Muscle of leg (tissue), 16 donors: ENCODE measurements at places on chromosomes 6 and 20.

- DNase-seq, result peak; percentile 37
Measured at GRCh38 chr6:79810871-79811270, 136.5 kb downstream of the ELOVL4 start.

- DNase-seq, result no peak
Measured at GRCh38 chr20:39876976-39877635, 811.9 kb downstream of the MAFB start.

DNA sequence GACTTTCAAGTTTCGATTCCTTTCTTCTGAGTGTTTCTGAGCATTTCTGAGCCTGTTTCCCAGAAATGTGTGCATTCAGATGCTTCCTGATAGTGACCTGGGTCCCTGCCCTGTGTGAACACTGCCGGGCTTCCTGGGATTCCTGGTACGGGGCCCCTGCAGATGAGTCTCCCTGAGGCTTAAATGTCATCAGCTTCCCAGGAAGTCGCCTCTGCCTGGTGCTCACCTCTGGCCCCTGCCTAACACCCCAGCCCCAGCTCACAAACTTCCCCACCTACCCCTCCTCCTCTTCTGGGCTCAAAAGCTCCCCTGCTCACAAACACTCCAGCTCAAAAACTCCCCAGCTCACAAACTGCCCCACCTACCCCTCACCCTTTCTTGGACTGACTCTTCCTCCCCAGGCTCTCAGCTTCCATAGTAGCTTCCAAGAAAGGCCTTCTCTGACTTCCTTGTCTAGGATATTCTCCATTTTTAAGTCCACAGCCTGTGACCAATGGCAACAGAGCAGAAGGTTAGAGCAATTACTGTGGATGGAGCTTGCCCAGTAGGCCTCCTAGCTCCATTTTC is 42.0 kb downstream of the TGM2 start:
- no peak for DNase-seq

GRCh38 chr20:47576516-47577033 is 74.9 kb downstream of the NCOA3 start:
- peak; percentile 99 for DNase-seq

GRCh38 chr6:107539409-107539808 is 49.5 kb downstream of the SOBP start:
- no peak for DNase-seq

GRCh38 chr6:99547526-99547925 is 20.9 kb downstream of the CCNC start:
- no peak for DNase-seq

- DNase-seq, result no peak
Measured at GRCh38 chr6:93745306-93745705, 325.9 kb upstream of the EPHA7 start.

DNA sequence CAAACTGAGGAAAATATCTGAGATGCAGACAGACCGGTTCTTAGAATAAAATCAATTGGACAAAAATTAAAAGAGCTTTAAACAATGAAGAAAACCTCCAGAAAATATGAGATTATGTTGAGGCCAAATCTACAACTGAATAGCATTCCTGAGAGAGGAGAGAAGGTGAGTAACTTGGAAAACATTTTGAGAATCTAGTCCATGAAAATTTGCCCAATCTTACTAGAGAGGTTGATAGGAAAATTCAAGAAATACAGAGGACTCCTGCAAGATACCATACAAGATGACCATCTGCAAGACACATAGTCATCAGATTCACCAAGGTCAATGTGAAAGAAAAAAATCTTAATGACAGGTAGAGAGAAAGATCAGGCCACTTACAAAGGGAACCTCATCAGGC is 437.7 kb upstream of the ADGRB3 start:
- no peak for DNase-seq

GRCh38 chr20:44231193-44231592 is 15.9 kb upstream of the GDAP1L1 start:
- no peak for DNase-seq

- no peak for DNase-seq
Measured at GRCh38 chr6:150184850-150185731, 42.2 kb downstream of the PPP1R14C start.

DNA sequence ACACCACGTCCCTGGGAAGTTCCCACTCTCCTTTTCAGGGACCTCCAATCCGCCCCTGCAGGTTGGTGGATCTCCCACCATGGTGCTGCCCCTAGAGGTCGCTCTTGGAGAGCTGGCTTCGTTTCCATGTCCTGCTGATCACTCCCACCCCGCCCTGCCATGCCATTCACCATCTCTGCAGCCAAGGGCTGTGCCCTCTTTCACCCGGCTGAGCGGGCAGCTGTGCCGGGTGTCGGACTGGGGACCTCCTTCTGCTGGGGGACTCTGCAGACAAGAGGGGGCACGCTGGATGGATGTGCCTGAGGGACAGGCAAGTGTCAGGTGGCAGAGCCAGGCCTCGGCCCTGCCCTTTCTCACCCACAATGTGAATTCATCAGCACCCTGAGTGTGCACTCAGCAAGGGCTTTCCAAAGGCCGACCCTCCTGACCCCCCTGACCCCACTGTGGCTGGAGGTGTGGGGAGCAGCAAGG is 347.0 kb downstream of the CDH4 start:
- DNase-seq, result no peak

DNA sequence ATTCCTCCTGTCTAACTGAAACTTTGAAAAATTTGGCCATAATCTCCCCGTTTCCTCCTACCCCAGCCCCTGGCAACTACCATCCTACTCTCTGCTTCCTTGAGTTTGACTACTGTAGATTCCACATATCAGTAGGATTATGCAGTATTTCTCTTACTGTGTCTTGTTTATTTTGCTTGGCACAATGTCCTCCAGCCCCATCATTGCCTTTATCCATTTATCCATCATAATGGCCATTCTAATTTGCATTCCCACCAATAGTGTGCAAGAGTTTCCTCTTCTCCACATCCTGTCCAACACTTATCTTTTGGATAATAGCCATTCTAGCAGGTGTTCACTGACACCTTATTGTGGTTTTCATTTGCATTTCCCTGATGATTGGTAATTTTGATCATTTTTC is 202.3 kb downstream of the THBS2 start:
- no peak for DNase-seq

- no peak for DNase-seq
Measured at GRCh38 chr6:169034516-169035167, 219.0 kb downstream of the THBS2 start.

GRCh38 chr20:12047838-12048432 is 130.2 kb downstream of the BTBD3 start:
- no peak for DNase-seq

DNA sequence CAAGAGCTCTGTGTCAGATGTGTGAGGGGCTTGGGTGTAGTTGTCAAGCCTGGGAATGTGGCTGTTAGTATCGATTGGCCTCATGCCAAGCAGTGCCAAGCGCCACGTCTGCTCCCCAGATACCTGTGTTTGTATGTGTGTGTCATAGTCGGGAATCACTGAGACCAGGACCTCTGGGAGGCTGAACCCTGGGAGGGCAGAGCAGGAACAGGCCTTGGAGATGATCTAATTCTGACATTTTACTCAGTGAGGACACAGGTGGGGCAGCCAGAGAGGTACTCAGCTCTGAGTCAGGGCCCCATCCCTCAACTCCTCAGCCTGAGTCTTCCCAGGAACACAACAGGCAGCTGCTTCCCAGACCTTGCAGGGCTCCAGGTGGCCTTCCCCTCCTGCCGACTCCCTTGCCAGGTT is 51.2 kb upstream of the FANCE start:
- no peak for DNase-seq

GRCh38 chr6:82617648-82618047 is 254.0 kb downstream of the TPBG start:
- DNase-seq, result no peak

DNA sequence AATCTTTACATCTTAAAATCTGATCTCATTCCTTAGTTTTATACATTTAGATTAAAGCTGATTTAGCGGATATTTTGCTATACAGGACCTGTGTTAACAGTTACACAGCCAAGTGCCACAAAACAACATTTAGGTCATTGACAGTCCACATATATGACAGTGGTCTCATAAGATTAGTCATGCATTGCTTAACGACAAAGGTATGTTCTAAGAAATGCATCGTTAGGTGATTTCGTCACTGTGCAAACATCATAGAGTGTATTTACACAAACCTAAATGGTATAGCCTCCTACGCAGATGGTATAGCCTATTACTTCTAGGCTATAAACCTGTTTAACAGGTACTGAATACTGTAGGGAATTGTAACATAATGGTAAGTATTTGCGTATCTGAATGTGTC is 21.6 kb downstream of the ADGRG6 start:
- no peak for DNase-seq

DNA sequence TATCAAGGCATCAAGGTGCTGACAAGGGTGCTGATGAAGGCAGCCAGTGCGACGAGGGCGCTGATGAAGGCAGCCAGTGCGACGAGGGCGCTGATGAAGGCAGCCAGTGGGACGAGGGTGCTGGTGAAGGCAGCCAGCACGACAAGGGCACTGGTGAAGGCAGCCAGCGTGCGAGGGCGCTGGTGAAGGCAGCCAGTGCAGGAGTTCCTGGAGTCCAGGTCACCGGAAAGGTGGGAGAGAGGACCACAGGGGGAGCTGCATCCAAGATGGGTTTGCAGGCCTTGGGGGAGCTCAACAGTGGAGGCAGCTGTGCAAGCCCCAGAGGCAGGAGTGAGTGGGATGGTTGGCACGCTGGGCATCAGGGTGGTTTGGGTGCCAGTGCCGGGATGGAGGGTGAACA is 176.3 kb downstream of the TBXT start:
- no peak for DNase-seq

DNA sequence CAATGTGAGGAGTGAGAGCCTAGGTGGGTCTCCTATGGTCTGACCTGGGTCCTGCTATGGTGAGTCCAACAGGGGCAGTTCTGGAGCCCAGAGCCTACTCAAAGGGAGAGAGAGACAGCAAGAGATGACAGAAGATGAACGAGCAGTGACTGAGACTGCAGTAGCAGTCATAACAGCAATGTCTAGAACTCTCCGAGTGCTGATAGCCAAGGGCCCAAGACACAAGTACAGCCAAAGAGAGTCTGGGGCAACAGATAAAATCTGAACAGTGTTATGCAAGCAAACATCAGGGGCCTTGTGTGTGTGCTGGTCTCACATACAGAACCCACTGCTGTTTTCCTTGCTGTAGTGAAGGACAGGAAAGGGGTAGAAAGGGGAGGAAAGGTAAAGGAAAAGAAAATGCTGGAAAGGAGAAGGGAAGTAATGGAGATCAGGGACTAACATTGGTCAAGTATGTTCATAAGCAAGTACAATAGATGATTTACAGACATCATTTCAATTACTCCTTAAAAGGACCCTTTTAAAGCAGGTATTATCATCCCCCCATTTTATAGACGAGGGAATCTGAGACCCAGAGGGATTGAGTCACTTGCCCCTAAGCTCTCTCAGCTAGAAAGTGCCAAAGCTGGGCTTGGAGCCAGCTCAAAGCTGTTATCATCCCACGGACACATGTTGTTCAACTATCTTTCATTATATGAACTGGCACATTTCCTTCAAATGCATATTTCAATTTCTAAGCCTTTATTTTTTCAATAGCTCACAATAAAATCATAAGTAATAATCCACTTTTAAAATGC is 182.3 kb upstream of the RAB32 start:
- DNase-seq, result peak; percentile 52

GRCh38 chr20:62549029-62549428 is 73.2 kb upstream of the GATA5 start:
- no peak for DNase-seq

- DNase-seq, result peak; percentile 56
Measured at GRCh38 chr6:11623272-11623671, 85.7 kb downstream of the TMEM170B start.

DNA sequence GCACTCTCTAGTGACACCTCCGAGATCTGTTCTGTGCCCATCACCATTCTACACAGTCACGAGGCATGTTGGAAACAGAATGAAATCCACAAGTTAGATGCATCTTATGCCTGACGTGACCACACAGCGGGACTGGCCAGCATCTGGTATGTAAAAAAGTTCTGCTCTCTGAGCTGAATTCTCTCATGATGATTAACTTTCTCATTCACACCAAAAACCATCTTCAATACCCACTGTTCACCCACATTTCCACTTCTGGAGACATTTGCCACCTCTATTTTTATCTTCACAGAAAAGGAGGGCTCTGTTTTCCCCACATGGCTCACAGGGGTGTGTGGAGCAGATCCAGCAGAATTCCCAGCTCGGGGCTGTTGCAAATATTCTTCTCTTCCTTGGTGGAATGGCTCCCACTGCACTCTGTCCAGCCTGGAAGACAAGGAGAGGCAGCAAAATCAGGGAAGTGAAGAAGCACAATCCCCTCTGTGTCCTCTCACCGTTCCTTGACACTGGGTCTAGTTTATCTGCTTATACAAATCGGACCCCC is 303.4 kb downstream of the TAF4 start:
- DNase-seq, result no peak

DNA sequence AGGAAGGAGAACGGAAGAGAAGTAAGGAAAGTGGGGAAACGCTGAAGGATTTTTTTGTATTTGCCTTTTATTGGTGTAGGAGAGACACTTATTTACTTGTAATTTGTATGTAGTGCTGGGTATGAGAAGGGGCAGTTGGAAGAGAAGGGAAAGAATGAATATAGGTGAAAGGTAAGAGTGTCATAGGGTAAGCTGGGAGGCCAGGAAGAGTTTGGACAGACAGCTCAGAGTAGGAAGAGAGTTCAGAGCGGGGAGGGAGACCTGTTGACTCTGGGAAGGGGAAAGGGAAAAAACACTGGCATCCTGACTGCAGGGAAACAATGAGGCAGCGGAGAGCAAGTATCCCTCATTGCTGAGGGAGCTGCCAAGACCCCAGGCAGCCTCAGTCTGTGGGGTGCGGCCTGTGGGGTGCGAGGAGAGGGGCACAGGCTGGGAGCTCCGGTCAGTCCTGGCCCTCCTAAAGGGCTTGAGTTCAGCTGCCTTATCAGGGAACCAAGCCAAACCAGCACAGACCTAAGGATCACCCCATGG is 3.1 kb downstream of the TRAF3IP2 start:
- DNase-seq, result peak; percentile 86

GRCh38 chr6:44430326-44430725 is 42.8 kb downstream of the CDC5L start:
- DNase-seq, result no peak

DNA sequence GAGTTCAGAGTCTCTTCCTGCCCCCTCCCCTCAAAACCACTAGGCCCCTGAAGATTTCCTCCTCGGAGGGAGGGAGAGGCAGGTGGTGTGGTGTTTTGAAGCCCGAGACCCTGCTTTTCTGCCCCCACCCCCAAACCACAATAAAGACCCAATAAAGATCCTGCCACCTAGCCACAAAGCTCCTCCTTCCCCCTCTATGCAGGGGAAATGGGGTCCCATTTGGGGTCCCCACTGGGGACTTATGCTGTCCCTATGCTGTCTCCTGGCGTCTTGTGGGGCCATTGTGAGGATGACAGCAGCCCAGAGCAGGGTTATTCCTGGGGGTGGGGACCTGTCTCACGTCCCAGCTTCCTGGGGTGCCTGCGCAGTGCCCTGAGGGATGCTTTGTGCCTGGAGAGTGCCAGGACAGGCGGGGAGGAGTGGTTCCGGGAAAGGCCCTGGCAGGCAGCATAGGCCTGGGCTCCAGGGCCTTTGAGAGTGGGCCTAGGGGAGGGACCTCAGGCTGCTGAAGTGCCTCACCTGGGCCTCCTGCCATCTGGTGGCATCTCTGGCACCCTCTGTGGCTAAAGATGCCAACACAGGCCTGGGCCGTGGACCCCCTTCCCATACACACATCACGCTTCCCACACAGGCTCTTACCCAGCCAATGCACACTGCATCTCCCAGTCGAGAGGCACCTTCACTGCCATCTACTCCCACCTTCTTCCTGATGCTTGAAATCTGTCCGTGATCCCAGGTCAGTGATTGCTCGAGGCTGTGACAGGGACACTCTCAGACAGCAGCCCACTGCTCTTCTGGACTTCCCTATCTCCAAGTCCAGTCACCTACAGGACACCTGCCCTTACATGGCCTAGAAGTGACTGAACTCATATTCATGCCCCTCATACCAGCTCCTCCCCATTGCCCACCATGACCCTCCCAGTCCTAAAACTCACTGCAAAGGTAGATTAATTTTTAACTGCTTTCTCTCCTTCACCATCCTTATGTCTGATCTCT is 7.9 kb upstream of the ARMC12 start:
- DNase-seq, result no peak
